ENCODE measurements at places on chromosomes 4 and X.

- no peak for DNase-seq
These were observed 819.8 kb downstream of the CCSER1 start for GRCh38 chr4:90946945-90947344.

GRCh38 chrX:109373468-109373867 lies 108.4 kb downstream of the GUCY2F start:
- no peak for DNase-seq

DNA sequence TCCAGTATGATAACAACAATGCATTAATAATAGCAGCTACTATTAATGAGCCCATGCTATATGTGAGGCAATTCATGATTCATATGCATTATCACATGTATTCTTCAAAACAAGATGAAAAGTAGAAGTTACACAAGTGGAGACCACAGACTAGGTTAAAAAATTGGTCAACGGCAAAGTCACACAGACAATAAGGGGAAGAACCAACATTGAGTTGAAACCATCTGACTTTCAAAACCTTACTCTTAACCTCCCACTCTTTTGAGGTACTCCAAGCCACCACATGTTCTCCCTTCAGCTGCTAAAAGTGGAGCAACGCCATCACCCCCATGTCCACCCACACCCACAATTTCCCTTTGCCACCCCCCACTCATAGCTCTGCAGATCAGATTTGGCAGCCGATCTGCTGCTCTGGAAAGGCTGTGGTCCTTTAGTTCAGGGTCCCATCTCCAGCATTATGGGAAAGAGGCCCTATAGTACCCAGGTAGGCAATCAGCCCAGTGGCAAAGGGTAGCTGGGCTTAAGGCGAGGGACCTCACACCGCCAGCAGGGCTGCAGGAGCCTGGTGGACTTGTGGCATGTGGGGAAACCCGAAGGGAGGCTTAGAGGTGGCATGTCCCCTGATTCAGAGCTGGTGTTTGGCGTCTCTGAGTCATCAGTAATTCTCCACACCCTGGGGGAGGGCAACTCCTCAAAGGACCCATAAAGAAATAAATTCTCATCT lies 33.5 kb upstream of the CYBB start:
- DNase-seq: no peak

DNA sequence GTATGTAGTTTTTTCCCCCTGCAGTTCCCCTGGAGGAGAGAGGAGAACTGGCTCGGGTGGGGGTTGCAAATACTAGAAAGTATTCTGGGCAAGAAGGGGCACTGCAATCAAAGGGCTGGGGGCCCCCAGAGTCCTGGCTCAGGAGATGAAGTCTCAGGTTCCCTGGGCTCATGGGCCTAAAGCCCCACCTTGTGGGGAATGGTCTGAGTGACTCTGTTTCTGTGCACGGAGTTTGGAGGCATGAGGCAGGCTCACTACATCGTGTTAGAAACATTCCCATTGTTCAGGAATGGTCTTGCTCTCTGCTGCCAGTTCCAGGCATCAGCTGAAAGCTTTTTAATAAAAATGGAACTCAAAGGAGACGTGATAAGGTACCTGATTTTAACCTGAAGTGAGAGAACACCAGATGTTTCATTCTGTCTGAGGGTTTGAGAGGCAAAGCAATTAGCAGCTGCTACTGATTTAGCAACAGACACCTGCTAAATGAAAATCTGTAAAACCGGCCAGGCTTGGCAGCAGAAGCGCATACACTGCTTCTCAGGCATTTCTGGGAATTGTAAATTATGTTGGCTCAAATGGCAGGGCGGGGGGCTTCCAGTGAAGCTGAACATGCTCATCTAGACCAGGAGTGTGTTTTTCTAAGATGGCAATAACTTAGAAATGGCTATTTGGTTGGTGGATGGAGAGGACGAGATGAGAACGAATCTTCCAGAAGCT lies 122.7 kb downstream of the TMEM164 start:
- no peak for DNase-seq

- no peak for DNase-seq
These were observed 41.1 kb upstream of the HPGD start for GRCh38 chr4:174563399-174563798.

DNA sequence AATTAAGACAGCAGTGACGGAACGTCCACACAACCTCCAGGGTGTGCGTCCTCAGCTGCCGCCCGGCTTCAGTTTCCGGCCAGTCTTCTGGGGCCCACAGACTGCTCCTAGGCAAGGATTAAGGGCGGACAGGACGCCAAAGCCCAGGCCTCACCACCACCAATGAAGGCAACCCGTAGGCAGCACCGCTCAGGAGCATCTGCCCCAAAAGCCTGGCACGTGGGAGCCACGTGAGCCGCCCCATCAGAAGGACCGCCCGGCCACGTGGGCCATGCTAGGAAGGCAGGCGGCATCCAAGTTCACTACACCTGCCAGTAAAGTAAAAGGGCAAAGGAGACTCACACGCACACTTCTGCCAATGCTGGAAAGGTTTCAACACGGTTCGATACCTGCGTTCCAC lies 14.3 kb downstream of the FAM53A start:
- no peak for DNase-seq

DNA sequence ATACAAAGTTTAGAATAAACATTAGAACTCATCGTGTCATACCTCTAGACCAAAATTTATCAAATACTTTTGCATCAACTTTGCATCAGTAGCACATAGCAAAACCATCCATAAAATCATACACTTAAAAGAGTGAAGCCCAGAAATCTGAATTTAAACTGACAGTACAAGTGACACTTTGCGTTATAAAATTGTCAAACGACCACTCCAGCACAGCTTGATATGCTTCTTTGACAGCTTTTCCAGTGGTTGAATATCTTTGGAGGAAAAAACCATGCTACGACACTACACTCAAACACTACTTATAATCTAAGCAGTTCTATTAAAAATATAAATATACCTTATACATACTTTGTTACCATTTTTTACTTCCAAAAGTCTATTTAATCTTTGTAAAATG lies 1644.4 kb downstream of the STIM2 start:
- DNase-seq: no peak

- DNase-seq: no peak
These were observed 18.5 kb downstream of the CPZ start for GRCh38 chr4:8610858-8611616.

DNA sequence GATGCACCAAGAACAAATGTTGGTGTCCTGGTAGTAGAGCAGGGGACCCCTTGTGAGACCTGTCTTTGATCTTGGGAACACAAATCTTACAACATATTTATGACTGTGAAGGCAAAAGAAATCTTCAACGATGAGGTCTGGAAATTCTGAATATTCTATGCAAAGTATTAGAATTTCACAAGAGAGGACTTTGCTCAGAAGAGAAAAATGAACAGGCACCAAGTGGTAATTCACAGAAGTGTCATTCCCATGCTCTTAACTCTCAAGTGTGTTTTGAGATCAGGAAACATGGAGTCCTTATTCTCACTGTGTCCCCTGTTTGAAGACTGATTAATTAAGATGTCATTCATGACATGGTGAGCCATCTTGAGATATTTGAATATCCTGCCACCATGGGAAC lies 52.5 kb downstream of the COQ2 start:
- no peak for DNase-seq

GRCh38 chr4:140523857-140524742 lies at the start of gene ELMOD2:
ELMOD2 (plus strand) TSS chr4:140524168; CDS start chr4:140525429, 1,261 bp downstream.
- peak; percentile 91 for DNase-seq

DNA sequence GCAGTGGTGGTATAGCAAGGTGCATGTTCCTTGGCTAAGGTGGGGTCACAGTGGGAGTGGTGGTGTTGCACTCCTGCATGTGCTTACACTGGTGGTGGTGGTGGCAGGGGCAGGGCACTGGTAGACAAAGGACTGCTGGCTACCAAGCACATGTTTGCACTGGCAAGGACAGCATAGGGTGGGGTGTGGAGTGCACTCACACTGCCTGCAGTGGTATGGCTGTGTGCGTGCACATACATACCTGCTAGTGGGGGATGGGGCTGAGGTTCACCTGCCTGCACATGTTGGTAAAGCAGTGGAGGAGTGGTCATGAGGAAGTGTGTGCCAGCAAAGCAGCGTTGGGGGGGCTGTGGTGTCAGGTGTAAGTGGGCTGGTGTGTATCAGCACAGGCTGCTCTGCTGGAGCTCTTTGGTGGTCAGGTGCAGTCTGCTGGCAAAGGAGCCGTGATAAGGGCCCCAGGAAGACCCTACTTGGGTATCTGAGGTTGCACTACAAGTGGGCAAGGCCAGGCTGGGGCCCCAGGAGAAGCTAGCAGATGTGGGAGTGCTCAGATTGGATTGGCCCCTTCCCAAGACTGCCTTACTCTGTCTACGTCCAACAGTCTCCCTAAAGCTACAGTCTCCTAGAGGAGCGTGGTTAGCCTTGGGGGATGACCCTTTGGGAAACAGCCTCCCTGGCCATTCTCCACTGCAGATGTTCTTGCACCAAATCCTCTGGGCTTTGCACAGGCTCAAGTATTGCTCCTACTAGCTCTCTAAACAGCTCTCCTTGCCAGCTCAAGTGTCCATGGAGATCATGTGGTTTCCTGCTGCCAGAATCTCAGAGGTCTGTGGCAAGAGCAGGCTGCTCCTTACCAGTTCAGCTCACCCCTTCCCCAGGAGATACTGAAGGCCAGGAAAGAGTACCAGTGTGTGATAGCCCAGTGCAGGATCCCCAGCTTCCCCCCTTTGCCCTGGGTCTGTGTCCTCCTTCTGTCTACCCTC lies 486.3 kb upstream of the PABPC4L start:
- DNase-seq: no peak

DNA sequence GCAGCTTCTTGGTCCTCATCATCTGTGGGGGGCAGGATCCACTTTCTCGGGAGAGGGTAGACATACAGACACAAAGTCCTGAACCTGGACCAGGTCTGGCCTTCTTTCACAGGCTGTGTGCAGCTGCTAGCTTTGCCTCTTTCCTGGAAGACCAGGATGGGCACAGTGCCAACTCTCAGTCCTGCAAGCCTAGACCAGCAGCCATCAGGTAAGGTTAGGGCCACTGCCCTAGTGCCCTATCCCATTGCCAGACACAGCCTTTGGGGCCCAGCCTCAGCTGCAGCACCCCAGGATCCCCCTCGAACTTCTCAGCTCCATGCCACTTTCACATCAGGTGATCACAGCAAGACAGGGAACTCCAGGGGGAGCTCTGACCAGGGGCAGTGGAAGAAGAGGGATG lies 38.4 kb downstream of the ZNF185 start:
- DNase-seq: no peak

DNA sequence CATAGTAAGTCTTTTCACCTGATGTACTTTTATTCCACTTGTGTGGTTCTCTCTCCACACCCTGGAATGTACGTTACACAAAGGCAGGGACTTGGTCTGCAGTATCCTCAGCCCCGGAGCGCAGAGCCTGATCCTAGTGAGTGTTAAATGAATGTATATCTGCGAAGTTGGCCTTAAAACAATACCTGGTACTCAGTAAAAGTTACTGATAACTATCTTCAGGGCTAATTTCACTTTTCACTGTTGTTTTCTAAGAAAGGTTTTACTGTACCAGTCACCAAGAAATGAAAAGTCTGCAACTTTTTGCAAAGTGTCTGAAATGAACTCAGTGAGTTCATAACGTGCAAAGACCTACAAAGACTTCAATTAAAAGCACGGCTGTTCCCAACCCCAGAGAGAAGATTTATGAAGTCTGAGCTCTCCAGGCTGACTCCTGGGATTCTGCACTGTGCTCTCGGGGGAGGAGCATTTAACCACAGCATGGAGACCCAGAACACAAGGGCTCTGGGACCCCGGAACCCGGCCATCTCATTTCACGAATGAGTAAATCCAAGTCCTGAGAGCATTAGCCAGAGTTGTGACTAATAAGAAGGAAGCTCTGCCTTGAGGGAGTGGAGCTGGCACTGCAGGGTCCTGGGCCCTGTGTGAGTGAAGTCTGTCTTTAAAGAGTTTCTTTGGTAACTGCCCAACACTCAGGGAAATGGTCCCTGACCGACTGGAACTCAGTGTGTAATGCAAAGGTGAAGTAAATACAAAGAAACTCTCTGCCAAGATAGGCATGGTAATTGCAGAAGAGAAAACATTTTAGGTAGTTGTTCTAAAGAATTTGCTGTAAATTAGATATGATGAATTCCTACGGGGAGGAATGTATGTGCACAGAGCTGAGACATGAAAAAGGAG lies 165.8 kb downstream of the NSUN7 start:
- DNase-seq: no peak

GRCh38 chr4:154560419-154560801 lies 2.4 kb upstream of the FGB start:
- DNase-seq: no peak

DNA sequence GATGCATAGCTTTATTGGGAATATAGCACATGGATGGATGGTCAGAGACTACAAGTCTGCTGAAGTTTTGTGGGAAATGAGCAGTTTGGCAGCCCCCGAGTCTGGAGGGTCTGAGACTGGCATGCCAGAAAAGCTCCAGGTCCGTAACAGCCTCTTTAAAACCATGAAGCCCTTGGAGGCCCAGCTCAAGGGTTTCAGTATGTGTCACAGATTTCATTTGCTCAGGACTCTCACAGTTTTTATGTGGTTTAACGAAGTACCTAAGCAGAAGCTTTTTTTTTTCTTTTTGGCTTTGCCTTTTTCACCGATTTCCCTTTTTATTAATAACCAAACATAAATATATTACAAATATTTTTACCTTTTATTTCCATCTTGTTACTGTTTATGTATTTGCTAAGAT lies 30.6 kb upstream of the TMEM184C start:
- DNase-seq: no peak

- no peak for DNase-seq
These were observed 1.4 kb downstream of the BEX5 start for GRCh38 chrX:102154218-102154860.

DNA sequence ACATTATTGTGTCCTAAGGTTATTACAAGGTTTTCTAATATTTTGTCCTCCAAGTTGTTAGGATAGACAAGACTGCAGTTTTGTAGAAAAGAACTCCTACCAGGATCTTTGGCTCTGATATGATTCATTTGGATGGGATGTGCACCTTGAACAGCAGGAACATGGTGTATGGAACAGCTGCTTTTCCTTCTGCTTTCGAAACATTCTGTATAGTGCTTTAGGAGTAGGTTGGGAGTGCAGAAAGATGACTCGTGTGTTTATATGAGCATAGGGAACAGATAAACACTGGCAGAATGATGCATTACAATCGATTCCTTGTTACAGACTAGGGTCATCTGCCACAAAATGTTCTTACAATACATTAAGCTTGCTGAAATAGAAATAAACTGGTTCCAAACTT lies 790.1 kb downstream of the DMD start:
- no peak for DNase-seq

Measured in stimulated activated CD8-positive, alpha-beta memory T cell treated with anti-CD3 and anti-CD28 coated beads, Interleukin-4, amount 100 ng/mL, for 4 hours (primary cell).